Activated B cell treated with CpG ODN at 0.5 μM for 24 hours (primary cell): ENCODE measurements at places on chromosomes 11 and 22.

DNA sequence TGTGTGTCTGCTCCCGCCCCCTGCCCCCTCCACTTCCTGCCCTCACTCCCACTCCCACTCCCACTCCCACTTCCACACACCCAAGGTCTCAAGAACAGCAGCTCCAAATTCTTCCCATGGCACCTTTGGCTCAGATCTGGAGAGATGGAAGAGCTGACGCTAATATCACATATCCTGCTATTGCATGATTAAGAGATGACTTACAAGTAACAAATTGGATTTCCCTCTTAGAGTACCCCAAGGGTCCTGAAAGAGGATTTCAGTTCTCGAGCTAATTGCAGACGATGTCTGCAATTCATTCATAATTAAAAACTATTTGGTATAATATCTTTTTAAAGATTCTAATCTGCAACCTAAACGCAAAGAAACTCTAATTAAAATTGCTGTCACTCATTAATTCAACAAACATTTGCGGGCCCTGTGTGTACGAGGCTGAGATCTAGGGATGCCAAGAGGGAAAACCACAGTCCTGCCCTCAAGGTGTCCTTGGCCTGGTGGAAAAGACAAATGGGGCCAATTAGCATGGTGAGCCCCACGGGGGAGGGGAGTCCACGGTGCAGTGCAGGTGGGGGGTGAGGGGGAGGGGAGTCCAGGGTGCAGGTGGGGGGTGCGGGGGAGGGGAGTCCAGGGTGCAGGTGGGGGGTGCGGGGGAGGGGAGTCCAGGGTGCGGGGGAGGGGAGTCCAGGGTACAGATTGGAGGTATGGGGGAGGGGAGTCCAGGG is 50.3 kb downstream of the CELSR1 start:
- no peak for DNase-seq

GRCh38 chr22:50398831-50399648 is 55.9 kb downstream of the PPP6R2 start:
- DNase-seq, result no peak

DNA sequence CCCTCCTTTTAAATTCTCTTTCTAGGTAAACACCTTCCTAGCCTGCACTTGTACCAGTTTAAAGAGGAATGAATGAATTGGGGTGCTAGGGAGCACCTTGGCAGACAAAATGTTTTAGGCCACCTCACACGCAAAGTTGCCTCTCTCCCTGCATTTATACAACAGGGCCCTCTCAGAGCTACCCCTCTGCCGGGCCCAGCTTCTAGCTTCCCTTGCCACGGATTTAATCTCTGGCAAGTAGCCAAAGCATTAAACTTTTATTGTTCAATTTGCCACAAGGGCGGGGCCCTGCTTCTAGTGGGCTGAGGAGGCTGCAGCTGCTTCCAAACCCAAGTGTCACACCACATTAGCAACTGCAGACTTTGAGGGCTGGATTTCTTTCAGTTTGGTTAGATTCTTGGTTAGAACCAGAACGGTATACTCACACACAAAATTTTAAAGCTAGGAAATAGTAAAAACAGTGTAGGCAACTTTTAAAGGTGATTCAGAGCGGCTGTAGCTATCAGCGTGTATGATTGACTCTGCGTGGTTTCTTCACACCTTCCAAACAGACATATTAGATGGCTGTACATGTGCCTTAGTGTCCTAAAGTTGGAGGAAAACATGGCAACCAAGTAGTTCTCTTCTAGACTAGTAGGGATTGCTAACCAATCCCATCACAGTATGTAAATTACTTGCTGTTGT is 6.5 kb downstream of the KREMEN1 start:
- no peak for DNase-seq

GRCh38 chr22:43974028-43974545 is 18.8 kb downstream of the SAMM50 start:
- no peak for DNase-seq

DNA sequence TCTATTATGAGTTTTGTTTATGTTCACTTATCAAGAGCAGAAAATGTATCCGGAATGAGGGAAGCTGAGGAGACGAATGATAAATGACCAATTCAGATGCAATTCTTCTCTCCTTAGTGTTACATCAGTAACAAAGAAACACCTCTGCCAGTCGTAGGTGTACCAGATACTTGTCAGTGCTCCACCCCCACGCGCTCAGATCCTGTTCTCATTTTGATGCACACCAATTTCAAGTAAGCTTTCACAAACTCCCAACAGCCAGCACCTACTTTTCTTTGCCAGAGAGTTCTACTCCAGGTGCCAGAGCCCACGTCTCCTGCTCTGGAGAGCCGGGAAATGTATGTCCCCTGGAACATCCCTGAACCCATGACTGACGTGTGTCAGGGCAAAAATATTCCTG is 43.7 kb downstream of the OR8B12 start:
- DNase-seq, result no peak

DNA sequence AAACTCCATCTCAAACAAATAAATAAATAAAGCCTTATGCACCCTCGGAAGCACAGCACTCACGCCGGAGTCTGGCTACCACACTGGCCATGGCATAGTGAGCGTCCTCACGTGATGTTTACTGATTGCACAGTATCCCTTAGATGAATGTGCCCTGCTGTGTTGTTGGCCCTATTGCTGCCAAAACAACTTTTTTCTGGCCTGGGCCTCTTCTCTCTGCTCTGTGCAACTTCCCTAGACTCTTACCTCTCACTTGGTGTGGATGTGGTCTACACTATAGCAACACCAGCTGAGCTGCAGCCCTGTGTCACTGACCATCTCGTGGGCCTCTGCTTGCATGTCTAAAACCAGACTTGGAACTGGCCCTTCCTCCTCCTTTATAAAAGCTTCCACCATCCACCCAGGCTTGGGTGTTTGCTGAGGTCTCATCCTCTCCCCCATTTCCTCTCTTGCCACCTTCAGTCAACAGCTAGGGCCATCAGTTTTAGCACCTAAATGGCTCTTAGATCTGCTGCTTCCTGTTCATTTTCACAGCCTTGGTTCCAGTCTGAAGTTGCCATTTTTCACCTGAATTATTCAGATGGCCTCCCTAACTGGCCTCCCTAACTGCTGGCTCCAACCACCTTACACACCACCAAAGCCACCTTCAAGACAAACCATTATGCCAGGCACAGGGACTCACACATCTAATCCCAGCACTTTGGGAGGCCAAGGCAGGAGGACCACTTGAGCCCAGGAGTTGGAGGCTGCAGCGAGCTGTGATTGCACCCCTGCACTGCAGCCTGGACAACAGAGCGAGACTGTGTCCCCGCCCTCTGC is 9.2 kb downstream of the ZNF74 start:
- no peak for DNase-seq

DNA sequence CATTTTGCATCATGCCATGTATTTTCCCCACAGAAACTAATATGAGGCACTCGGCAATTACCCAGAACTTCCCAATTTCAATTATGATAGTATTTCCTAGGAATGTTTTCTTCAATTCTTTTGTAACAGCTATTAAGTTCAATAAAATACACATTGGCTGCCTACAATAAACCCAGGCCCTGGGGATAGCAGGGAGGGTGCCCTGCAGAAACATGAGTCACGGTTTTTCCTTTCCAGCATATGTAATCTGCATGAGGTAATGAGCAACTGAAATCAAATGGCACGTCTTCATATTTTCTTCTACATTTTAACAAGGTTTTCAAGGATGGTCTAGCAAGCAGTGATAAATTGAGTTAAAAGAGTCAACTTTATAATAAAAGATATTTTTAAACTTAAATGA is 32.0 kb downstream of the GUCY1A2 start:
- DNase-seq, result no peak

- no peak for DNase-seq
Observed at GRCh38 chr22:17865183-17866055, 91.2 kb upstream of the BID start.

DNA sequence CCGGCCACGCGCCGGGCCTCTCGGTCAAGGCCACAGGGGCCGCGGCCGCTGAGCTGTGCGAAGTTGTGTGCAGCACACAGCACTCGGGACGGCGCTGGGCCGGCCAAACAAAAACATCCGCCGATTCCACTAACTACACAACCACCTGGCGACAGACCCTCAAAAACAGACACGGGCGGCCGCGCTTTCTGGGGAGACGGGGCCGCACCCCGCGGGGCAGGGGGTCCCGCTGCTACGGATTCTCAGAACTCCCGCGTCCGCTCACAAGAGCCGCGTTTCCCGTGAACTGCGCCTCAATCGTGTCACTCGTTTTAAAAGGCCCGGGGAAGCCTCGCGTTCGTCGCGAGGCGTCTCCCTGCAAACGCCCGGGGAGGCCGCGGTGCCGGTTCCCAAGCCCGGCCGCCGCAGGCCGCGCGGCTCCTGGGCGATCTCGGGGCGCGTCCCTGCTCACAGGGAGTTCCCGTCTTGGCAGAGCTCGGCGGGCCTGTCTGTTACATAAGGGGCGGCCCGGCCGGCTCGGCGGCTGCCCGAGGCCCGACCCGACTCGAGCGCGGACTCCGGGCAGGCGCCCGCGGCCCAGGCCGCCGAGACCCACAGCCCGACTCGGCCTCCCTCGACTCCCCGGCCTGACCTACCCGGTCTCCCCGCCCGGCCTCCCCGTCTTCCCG is 936 bp downstream of the BRD1 start:
- peak; percentile 53 for DNase-seq

DNA sequence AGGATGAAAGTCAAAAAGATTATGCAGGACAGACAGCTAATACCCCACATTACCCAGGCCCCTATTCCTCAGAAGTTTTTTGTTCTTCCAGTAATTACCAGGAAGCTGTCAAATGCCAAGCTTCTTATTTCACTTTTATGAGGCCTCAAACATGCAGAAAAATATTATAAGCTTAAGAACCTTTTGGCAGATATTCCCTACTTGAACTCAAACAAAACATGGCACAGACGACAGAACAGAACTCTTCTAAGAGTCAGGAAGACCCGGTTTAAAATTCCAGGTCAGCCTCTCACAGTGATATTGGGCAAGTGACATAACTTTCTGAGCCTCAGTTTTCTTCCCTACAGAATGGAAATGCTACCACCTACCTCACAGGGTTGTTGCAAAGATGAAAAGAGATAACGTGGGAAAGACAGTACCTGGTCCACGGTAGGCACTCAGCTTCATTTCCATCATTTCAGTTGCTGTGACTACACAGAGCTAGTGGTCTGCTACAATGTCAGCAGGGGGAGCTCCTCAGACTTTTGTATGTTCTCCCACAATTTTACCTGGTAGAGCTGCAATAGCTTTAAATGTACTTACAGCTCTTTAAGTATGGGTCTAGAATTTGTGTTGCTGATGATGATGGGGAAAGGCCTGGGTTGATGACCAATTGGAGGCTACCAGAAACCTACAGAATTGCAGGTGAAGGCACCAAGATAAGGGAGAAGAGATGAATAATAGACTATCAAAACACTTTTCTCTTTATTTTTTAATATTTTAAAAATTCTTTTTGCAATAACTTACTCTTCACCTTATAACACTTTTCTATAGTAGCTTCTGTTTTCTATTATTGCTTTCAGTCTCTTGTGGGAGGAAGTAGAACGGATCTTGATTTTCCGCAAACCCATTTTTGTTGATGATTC is 98.3 kb upstream of the CHRM4 start:
- DNase-seq, result no peak

DNA sequence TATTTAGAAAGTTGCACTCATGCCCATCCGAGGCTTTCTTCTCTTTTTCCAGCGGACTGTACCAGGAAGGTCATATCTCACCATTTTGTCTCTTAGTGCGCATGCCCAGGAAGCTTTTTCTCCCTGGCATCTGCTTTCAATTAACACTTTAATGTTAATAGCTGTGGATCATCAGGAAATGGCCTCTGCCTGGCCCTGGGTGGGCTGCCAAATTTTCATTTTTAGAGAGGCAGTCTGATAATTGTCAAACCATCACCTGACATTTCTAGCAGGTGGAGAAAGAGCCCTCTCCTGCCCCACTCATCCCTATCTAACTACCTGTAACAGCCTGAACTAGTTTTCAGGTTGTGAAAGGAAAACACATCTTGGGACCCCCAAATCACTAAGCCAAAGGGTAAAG is 257.4 kb upstream of the LRRC4C start:
- no peak for DNase-seq

GRCh38 chr22:32205974-32206773 is 1.3 kb upstream of the RFPL2 start:
- no peak for DNase-seq

GRCh38 chr11:17713851-17714250 is 5.5 kb upstream of the MYOD1 start:
- no peak for DNase-seq
